ENCODE measurements at places on chromosomes 7 and 10.

- DNase-seq, result no peak
Measured at GRCh38 chr10:7532723-7533498, 122.1 kb upstream of the SFMBT2 start.

GRCh38 chr10:34766266-34766600 is 48.9 kb downstream of the PARD3 start:
- DNase-seq, result no peak

DNA sequence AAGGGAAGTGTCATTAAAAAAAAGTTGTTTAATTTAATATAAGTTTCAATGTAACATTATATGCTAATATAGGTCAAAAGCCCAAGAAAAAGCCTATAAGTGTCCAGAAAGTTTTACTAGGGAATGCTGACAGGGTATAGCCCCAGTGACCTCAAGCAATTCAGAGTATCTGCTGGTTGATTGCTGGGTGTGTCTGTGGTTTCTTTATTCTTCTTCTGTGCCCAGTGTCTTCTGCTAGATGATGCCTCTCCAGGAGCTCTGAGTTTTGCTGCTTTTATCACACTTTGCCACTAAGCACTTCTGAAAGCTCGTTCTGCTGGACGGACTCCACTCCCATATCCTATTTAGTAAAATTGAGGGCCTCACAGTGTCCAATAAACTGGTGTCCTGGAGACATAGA is 212.2 kb upstream of the NRG3 start:
- DNase-seq, result no peak

DNA sequence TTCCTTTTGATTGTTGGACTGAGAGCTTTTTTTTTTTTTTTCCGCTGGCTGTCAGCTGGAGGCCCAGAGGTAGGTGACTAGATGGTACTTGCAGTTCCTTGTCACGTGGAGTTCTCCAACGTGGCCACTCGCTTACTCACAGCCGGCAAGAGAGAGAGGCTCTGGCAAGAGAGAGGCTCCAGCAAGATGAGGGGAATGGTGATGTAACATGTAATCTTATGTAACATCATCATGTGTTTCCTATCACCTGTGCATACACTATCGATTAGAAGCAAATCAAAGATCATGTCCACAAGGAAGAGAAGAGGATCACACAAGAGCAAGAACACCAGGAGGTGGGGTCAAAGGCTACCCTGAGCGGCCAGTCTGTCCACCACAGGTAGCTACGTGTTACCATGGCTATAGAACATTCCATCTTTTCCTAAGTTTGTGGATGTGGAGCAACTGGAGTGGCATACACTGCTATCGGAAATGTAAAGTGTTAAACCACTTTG is 4.0 kb upstream of the BORCS7 start:
- DNase-seq, result no peak

DNA sequence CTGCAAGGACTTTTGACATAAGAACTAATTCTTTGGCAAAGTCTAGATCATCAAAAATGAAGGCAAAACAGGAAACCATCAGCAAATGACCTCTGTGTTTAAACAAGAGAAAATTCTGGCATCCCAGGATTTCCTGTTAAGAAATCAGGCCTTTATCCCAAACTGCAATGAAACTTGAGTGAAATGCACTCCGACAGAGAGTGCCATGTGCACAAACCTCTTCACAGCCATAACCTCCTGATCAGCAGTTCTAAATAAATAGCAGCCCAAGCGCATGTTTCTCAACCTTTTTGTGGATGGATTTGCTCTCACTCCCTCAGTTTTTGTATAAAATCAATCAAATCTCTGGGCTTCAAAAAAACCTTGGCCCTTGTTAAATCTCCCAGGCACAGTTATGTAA is 107.7 kb upstream of the EEPD1 start:
- no peak for DNase-seq

GRCh38 chr10:97549587-97550322 is 22.8 kb upstream of the ANKRD2 start:
- no peak for DNase-seq

Measured in T-helper 2 cell (primary cell).